ENCODE measurements at places on chromosomes 12 and 14.
A peak's percentile ranks its signal among the peaks of the same experiment; 100 is the strongest.

DNA sequence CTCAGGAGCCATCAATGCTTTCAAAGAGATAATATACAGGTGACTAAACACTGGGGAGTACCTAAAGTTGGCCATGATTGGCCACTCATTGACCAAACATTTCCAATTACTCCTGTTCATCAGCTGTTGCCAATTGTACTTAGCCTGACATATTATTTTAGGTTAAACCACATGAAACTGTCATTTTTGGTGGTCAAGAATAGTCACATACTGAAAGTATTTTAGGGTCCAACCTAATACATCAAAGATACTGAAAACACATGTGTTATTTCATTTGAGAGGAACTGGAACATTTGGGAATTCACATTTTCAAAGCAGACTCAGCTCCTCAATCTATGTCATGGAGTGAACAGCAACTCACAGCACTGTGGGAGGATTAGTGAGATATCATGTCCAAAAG is 63.9 kb upstream of the KCNA5 start:
- no peak for DNase-seq

GRCh38 chr14:94531187-94531586 is 21.9 kb upstream of the SERPINA12 start:
- DNase-seq = no peak

- DNase-seq = no peak
Observed at GRCh38 chr14:90722590-90722989, 93.6 kb downstream of the TTC7B start.

- DNase-seq = no peak
Observed at GRCh38 chr12:100365411-100365810, 8.5 kb downstream of the SLC17A8 start.

DNA sequence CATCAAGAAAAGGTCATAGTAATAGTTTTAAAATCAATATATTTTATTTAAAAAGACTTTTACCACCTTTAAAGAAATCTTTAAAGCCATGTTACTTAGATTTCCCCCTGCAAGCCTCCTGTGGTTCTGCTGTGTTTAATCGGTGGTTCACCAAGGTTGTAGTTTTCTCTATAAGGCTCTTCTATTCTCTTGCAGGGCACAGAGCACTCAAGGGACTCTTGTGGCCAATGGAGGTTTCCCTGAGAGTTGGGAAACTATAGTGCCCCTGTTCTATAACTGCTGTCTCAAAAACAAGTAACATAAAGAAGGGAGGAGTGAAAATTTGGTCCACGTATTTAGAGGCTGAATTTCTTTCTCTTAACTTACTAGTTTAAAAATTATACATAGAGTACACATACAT is 25.0 kb downstream of the DACT1 start:
- no peak for DNase-seq

DNA sequence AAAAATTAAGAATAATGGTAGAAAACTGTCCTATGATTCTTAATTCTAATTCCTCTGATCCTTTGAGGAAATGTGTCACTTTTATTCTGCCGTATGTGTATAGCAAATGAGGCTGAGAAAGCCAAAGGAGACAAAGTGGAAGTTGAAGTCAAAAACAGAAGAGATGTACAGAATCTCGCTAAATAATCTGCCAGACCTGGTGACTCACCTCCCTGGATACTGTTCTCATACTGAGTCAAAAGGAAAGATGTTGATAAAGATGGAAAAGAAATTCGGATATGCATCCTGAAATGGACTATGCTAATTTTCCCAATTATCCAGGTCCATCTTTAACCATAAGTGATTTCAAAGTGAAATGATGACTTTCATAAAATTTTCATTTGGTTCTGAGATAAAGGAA is 92.5 kb downstream of the DUSP6 start:
- no peak for DNase-seq

DNA sequence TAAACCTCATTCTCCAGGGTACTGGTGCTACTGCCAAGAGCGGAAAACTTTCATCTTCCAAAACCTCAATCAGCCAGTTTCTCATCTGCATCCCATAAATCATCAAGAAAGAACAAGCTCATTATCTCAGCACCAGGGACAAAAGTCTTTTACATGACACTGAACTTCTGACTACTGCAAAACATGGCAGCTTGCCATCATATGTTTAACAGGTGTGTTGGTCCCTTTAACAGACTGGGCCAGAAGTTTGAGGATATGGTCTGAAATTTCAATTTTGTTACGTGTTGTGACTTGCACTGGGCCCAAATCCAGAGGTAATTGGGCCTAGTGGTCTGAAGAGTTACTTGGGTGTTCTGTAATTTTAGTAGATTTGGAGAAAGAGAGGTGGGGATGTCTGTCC is 305.4 kb upstream of the SEL1L start:
- no peak for DNase-seq

DNA sequence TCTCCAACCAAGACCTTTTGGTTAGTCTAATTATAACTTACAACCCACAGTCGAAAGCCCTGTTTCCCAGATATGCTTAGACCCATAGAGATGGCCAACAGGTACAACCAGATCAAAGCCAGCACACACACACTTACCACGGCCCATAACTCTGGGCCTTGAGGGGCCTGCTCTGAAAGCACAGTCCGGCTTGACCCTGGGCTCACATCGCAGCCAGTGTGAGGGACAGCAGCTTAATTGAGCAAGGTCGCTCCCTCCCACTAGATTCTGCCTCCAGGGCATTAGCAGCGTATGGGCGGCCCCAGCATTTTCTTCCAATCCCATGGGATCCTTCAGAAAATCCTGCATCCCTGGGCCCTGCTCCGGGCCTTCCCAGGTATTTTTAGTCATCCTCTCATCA is 157.4 kb upstream of the FKBP4 start:
- no peak for DNase-seq

DNA sequence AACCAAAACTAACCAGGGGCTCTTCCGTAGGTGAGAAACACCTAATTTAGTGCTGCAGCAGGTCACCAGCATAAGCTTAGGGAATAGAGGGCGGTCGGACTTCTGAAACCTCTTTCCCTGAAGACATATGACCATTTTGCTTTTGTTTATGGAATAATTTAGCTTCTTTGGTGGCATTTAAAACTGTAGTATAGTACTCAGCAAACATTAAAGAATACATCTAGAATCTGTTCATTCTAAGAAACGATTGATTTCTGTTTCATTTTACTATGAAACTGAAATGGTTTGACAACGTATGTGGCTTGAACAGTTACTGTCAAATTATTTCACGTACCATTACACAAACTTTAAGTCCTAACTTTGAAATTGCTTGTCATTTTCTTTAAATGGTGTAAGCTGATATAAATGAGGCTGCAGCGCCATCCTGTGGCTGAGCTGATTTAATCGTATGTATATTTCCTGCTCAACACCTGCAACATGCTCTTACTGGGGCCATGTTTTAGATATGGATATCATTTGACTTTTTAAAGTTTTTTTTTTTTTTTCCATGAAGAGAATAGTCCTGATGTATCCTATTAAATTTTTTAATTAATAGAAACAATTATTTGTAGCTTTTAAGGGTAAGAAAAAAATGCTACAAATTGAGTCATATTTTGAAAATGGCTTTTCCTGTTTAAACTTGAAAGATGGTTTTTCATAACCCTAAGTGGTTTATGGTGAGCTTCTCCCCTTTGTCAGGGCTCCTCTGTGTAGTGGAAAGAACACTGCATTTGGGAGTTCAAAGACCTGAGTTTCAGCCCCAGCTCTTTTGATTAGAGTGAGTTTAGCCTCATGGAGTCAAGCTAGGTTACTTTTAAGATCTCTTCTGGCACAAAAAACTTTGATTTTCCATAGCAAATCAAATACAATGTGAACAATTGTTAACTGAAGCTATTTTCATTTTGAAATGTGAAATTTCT is 27.4 kb downstream of the CFAP54 start:
- peak; percentile 29 for DNase-seq

DNA sequence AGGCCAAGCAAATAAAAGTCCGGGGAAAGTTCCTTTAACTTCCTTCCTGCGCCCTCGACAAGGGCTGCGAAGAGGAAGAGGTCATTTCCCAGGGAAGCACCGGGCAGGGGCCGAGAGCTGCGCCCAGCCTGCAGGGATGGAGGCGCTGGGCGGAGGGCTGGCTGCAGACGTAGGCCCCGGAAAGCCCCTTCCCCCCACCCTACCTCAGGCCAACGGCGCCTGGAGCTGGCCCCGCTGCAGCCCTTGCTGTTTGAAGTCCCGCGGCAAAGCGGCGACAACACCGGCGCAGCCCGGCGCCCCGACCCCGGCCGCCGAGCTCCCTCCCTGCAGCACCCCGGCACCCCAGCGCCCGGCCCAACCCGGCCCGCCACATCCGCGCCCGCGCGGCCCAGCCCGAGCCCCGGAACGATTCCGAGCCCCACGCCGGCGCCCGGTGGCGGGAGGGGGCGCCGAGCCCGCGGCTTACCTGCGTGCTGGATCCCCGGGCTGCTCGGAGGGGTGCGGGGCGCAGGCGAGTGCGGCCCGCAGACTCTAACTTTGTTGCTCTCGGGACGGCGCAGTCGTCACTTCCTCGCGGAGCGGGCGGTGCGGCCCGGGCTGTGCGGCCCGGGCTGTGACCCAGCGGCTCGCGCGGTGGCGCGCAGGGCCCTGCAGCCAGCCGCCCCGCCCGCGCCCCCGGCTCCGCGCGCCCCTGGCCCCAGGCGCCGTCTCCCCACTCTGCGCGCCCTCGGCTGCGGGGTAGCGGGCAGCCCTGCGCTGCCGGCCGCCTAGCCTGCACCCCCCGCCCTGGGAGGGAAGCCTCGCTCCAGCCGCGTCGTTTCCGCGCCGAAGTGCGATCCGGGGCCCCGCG is 64.8 kb upstream of the PTGR2 start:
- peak; percentile 24 for DNase-seq

- peak; percentile 66 for DNase-seq
Observed at GRCh38 chr12:63844391-63845341, at the start of gene SRGAP1. SRGAP1 (plus strand) TSS chr12:63844700; CDS start chr12:63844817, 117 bp downstream.

GRCh38 chr12:18250313-18250916 is 10.9 kb upstream of the PIK3C2G start:
- DNase-seq = peak; percentile 59

DNA sequence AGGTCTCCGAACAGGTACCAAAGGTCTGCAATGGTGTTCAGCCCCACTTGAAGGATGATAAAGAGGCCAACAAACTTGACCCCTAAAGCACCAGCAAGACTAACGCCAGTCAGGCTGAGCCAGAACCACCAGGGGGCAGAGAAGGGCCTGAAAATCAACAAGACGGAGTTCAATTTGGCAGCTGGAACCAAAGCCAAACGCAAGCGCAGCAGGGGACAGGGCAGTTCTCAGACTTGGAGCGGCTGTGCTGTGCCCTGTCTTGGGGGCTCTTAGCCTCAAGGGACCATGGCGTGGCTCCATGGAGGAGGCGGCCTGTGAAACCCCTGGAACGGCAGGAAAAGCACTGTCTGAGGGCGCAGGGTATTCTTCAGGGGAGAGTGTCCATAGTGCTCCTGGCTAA is 19.6 kb downstream of the POMT2 start:
- DNase-seq = no peak

- no peak for DNase-seq
Observed at GRCh38 chr14:56956182-56956581, 145.9 kb upstream of the OTX2 start.

DNA sequence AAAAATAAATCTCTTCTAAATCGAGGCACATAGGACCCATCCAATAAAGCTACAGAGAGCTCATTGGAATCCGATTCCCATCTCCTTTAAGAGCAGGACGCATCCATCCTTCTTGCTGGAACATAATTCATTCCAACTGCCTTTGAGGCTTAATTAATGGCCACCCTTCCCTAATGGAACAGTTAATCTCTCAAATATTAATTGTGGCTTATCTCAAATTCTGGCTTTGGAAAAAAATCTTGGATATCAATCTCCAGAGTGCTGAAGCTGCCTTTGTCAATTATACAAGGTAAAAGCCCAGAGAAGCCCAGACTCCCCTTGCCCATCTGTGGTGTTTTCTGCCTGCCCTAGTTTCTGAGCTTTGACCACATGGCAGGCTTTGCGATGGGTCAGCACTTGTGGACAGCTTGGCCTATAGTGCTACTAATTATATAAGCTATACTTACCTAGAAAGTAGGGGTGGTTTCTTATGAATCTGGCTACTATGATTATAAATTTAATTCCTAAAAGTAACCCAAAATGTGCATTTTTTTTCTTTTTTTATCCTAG is 246.3 kb downstream of the NUAK1 start:
- no peak for DNase-seq

- DNase-seq = no peak
Observed at GRCh38 chr14:23895480-23895879, 58.1 kb upstream of the DHRS4 start.

GRCh38 chr12:108833355-108833733 is 24.0 kb downstream of the SSH1 start:
- DNase-seq = no peak
